ENCODE measurements at places on chromosomes 6 and 20.

- no peak for DNase-seq
These were observed 30.7 kb downstream of the SSR1 start for GRCh38 chr6:7282097-7282906.

- DNase-seq: no peak
These were observed 89.2 kb downstream of the DNAH8 start for GRCh38 chr6:38804358-38804757.

DNA sequence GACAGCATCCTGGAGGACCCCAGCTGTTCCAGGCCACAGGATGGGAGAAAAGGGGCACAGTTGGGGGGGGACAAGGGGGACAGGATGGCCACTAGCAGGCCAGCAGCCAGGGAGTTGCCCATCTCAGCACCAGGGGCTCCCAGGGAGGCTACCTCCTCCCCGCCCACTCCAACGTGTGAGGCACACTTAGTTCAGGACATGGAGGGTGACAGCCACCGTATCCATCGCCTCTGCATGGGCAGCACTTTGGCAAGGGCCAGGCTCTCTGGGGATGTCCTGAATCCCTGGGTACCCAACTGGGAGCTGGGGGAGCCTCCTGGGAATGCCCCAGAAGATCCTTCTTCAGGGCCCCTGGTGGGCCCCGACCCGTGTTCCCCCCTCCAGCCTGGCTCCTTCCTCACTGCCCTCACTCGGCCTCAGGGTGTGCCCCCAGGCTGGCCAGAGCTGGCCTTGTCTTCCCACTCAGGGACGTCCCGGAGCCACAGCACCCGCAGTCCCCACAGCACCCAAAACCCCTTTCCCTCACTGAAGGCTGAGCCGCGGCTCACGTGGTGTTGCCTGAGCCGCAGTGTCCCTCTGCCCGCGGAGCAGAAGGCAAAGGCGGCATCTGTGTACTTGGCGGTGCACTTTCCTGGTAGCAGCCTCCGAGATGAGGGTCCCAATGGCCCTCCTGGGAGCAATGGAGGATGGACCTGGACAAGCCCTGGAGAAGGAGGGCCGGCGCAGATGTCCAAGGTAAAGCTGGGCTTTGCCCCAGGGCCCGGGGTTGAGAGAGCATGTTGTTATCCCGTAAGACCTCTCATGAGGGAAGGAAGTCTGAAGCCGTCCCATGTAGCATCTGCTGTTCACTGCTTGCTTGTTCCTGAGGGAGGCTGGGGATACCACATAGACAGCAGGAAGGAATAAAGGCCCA lies 30.7 kb downstream of the ZNF831 start:
- DNase-seq: no peak

- DNase-seq: no peak
These were observed 46.3 kb downstream of the FAM209B start for GRCh38 chr20:56579301-56579710.

GRCh38 chr20:18377896-18378481 lies 88.8 kb downstream of the DZANK1 start:
- DNase-seq: no peak

GRCh38 chr6:122694602-122695001 lies 84.4 kb downstream of the PKIB start:
- peak; percentile 2 for DNase-seq

GRCh38 chr20:43726811-43727338 lies at the start of gene GTSF1L:
Gene GTSF1L, minus strand, starts transcription at chr20:43727002. Its CDS starts 308 bp downstream, at chr20:43726694.
- no peak for DNase-seq

GRCh38 chr6:21842875-21843645 lies 249.5 kb downstream of the SOX4 start:
- peak; percentile 53 for DNase-seq

GRCh38 chr6:166572370-166573261 lies 13.9 kb downstream of the RAMACL start:
- DNase-seq: no peak

DNA sequence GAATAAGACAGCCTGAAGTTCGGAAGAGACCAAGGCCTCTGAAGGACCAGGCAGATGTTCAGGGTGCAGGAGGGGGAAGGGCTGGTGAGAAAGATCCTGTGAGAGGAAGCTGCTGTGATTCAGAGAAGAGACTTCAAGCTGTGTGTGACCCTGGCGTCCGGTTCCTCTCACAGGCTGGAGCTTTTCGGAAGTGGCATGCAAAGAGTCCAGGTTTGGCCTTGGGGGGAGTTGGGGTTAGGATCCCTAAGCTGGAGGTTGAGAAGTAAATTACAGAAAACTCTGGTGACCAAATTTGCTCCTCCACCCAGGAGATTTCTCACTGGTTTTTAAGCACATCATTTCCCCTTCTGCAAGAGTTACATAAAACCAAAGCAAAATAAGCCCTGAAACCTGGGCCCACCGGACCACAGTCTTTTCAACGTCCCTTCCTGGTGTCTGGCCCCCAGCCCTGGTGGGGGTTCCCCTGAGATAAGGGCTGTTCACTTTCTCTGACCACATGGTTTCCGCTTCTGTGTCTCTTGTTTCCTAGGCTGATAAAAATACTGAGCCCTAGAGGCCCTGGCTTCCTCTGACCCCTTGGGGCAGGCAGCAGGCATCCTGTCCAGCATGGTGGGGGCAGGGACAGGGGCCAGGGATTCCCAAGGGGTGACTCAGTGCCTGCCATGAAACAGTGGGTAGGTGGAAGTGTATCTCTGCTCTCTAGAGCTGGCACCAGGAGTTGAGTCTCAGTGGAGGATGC lies 12.0 kb upstream of the LTA start:
- no peak for DNase-seq

GRCh38 chr20:13165203-13165602 lies 55.9 kb upstream of the ISM1 start:
- no peak for DNase-seq

GRCh38 chr6:48194596-48195295 lies 83.7 kb upstream of the PTCHD4 start:
- no peak for DNase-seq

GRCh38 chr6:107756660-107757355 lies 67.3 kb downstream of the SCML4 start:
- DNase-seq: no peak

DNA sequence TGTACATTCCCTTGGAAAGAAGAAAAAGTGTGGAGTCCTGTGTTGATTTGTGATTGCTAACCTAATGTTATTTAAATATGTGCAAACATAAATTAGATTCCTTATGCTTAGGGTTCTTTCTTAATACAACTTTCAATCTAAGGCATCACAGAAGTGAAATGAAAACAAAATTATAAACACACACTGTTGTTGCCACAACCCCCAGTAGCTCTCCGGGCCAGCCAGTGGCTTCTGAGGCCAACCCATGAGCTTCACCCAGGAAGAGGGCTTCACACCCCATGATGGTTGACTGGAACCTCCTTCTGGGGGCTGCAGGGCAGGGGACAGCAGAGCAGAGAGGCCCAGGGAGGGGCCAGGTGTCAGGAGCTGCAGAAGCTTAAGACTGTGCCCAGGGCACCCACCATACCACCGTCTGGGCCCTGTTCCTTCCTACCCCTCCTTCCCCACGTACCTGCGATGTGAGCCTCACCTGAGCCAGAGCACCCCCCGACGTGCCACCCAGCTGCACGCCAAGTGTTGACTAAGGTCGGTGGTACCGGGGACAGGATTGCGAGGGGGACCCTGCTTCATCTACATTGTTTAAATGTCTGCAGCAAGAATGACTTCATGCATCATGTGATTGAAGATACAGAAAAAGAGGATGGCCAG lies 110.5 kb downstream of the FAM120B start:
- no peak for DNase-seq

- DNase-seq: no peak
These were observed 8.3 kb upstream of the PRND start for GRCh38 chr20:4713401-4713800.
